ENCODE measurements at places on chromosomes 3 and 15. TPM values are rescaled to one million over a fixed set of nuclear protein-coding genes. Genes with fewer than 3 reads are reported as not detected.

Gene BFSP2
- total RNA-seq, result 3.4 TPM

Gene CCDC9B
- total RNA-seq, result 13.0 TPM

Gene ACTC1
- total RNA-seq, result 194 TPM

Gene LYSMD2
- total RNA-seq, result 8.4 TPM

- DNase-seq, result no peak
These were observed 33.0 kb downstream of the SPATA12 start for GRCh38 chr3:57093489-57093888.

DNA sequence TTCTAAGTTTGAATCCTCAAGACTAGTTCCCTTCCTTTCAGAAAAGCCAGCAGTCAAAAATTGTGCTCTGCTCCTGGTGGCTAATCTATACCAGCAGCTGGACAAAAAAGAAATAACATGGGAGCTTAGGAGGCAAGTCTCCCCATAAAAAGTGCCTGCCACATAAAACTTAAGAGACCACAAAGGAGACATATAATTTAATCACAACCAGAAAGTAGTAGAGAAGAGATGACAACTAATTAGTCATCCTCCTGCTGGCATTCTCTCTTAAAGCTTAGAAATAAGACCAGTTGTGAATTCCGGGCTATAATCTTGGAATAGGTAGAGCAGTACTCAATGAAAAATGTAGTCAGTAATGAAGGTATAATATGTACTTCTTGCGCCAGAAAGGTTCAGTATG is 20.2 kb upstream of the IMPG2 start:
- no peak for DNase-seq

- DNase-seq, result no peak
These were observed 31.4 kb upstream of the TKT start for GRCh38 chr3:53287131-53287629.

All from umbilical cord (tissue), 2 donors.